Amygdala (tissue), 56 donors: ENCODE measurements at places on chromosomes 11 and 22.
A peak's percentile ranks its signal among the peaks of the same experiment; 100 is the strongest.

GRCh38 chr11:108708173-108708572 is 43.3 kb downstream of the DDX10 start:
- DNase-seq, result no peak

GRCh38 chr22:43438666-43439347 is 27.0 kb downstream of the MPPED1 start:
- no peak for DNase-seq

DNA sequence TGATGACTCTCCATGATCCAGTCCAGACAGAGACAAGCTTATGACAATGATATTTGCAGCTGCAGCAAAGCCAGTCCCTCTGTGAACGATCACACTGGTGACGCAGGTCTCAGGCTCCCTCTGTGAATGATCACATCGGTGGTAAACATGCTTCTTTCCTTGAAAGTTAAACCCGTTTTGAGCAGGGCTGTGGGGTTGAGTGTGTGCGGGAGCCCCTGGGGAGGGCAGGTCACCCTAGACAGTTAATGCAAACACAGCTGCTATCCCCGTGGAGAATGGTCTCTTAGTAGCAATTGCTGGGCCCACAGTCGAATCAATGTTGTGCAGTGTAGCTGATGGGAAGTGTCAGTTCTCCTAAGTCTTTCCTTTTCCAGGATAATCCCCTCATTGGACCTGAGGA is 71.0 kb upstream of the KIRREL3 start:
- DNase-seq, result no peak

- no peak for DNase-seq
These were observed 68.9 kb upstream of the HEPHL1 start for GRCh38 chr11:93952082-93952780.

- no peak for DNase-seq
These were observed 1102.6 kb downstream of the DLG2 start for GRCh38 chr11:84524422-84525051.

GRCh38 chr11:132644520-132645239 is 887.6 kb downstream of the OPCML start:
- no peak for DNase-seq

GRCh38 chr11:69253028-69253427 is 40.9 kb upstream of the MYEOV start:
- no peak for DNase-seq

GRCh38 chr11:3021125-3021524 is 29.0 kb upstream of the NAP1L4 start:
- no peak for DNase-seq

DNA sequence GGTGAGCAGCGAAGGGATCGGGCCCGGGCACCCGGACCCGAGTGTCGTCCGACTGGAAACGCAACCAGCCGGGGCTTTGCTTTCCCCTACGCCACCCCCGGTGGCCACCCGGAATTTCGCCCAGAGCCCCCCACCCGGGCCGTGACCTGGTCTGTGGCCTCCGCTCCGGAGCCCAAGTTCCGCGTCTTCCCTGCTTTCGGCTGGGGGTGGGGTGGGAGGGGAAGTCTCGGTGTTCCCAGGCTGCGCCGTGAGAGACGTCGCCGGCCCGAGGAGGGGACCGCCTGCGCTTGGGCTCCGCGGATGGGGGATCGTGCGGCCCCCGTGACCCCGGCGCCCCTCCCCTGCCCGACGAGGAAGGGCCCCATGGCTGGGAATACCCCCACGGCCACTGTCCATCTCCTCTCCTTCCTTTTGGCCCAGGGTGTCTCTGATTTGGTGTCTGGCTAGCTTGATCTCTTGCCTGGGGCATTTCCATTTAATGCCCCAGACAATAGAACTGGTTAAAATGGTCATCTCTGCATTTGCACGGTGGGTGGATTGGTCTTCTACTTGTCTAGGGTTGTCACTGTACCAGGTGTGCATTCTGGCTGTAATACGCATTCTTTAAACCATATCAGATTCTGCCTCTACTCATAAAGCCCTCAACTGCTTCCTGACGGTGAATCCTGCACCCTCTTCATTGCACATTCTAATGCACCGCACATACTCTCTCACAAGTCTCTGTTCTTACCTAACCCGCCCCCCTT is 789 bp downstream of the SIK2 start:
- peak; percentile 60 for DNase-seq

- DNase-seq, result no peak
These were observed 75.8 kb downstream of the GAB2 start for GRCh38 chr11:78341841-78342240.

DNA sequence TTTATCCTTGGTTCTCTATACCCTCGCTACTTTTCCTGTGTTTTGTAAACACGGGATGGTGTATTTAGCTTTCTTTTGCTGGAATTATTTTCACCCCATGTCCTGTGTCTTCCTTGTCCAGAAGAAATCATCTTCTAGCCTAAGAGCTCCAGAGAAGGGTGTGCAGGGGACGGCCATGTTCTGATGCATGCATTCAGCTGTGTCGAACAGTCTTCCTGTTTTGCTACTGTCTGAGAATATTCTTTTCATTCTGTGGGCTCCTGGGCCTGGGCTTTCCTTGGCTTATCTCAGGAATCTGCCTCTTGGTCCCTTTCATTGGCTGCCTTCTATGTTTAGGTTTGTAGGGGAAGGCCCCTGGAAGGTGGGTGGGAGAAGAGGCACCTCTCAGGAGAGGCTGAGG is 10.6 kb upstream of the PLET1 start:
- no peak for DNase-seq

GRCh38 chr11:15641271-15642045 is 526.7 kb downstream of the INSC start:
- no peak for DNase-seq

DNA sequence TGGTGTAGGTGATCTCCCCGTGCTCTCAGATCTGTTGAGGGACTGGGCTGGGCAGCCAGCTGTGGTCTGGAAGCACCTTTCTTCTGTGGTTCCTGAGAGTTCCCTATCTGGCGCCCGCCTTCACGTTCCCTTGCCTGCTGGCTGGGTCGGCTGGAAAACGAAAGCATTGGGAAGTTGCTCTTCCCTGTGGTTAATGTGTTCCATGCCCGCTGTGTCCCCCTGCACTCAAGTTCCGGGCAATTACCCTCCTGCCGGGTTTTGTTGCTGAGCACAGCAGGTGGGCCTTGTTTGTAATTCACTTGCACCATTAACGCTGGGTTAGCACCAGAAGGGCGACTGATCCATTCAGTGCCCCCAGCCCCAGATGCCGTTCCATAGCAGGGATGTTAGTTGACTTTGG is 134.1 kb downstream of the GRIK4 start:
- DNase-seq, result no peak

- no peak for DNase-seq
These were observed 9.1 kb downstream of the PPP6R3 start for GRCh38 chr11:68469642-68470041.

GRCh38 chr11:65968600-65969482 is 7.3 kb downstream of the SART1 start:
- no peak for DNase-seq

- DNase-seq, result no peak
These were observed 122.5 kb downstream of the KCNQ1OT1 start for GRCh38 chr11:2577031-2577990.

DNA sequence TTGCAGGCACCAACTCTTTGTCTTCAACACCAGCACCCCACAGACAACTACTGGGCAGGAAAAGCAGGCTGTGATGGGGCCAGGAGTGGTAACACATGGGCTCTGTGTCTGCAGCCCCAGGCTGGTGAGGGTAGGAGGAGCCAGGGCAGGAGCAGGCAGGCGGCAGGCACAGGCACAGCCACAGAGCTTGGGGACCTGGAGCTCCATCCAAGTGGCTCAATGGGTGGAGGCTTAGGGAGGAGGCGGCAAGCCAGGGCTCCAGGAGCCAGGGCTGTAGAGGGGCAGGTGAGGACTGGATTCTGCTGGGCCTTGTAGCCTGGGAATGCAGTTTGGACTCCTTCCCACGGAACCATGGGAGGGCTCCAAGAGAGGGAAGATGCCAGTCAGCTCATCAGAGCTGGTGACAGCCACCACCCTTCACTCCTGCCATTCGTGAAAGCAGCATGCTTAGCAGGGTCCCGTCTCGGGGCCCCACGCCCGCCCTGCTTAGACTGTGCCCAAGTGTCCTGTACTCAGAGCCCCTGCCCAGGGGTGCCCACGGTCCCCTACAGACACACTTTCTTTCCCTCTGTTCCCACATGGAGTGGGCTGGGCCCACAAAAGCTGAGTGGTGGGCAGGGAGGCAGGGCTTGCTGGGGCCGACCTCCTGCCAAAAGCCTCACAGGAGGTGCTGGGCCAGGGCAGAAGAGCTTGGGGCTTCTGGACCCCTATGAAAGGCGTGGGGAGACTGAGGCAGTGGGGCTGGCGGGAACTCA is 12.4 kb downstream of the TTC38 start:
- no peak for DNase-seq

- DNase-seq, result peak; percentile 59
These were observed 16.7 kb downstream of the STARD10 start for GRCh38 chr11:72776844-72777754.
